Heart left ventricle (tissue), 16 donors: ENCODE measurements at places on chromosomes 1 and 21. TPM values are rescaled to one million over a fixed set of nuclear protein-coding genes. Genes with fewer than 3 reads are reported as not detected.

DNA sequence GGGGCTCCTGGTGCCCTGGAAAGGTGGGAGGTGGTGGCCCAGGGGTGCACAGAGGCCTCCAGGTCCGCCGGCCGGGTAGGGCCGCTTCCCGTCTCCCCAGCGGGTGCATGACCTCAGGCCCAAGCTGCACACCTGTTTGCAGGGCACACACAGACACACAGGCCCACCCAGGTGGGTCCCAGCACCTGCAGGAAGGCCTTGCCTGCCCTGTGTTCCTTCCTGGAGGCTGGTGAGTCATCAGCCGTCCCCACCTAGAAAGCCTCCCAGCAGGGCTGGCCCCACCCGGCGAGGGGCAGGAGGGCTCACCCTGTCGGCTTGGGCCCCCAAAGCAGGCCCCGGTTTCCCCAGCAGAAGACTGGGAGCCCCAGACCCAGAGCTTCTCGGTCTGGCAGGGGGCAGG lies 23.6 kb upstream of the TTLL10 start:
- DNase-seq = no peak

DNA sequence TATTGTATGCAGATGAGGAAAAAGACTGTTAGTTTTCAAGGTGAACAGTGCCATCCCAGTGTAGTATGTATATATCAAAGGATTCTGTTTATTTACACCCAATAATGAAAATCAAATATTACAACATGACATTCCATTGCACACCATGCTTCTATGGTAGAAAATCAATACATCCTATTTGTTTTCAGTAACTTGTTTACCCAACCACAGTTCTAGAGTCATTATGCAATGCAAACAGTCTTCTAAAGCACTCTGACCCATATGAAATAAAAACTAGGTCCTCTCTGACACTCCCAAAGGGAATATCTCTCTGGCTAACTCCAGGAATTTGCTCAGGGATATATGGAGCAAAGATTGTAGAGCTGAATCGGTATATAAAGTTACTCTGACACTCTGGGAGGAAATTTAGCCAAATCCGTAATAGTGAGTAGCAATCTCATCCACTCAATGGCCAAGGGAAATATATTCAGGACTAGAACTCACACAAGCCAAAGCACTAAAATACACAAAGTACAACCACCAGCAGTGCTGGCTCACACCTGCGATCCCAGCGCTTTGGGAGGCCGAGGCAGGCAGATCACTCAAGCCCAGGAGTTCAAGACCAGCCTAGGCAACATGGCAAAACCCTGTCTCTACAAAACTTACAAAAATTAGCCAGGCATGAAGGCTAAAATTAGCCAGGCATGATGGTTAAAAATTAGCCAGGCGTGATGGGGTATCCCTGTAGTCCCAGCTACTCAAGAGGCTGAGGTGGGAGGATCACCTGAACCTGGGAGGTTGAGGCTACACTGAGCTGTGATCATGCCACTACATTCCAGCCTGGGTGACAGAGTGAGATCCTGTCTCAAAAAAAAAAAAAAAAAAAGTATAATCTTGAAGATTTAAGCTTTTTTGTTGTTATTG lies 75.2 kb downstream of the RERE start:
- no peak for DNase-seq

DNA sequence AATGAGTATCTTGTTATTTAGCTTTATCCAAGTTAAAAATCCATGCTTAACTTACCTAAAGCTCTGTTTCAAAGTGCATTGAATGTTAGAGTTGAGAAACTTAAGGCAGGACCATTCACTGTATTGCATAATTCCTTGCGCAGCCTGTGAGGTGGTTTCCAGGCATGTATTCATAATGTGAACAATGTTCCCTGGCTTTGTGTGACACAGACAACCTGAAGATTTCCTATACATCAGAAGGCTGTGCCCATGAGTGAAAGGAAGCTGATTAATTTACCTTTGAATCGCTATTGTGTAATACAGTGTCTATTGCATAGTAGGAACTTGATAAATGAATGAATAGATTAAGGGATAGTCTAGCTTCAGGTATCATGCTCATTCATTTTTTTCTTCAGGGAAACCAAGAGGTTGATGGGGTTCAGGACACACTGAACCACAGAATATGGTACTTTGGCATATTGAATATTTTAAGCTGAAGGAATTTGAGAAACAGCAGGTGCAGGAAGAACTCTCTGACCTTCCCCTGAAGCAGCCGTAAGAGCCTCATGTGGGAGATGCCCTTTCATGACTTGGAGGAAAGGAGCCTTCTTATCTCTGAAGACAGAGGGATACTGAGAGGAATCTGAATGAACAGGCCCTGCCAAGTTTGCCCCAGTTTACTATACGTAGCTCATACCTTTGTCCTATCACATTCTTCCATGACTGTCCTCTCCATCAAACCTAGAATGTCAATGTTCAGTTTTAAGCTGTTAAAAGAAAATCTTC lies 88.6 kb upstream of the GNG12 start:
- no peak for DNase-seq

DNA sequence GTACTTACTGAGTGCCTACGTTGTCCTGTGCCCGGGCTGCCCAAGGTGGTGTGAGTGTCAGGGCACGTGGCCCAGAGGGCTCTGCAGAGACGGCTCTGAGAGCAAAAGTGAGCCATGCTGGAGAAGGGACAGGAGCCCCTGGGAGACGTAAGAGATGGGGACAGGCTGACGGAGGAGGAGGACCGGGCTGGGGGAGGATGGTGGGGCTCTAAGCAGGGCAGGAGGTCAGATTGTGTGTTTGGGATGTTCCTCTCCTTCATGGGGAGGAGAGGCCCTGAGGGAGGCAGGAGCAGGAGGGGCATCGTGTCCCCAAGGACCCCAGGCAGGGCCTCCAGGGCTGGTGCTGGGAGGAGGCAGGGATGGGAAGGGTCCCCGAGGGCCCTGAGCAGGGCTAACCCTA lies 158.9 kb downstream of the PCBP3 start:
- DNase-seq = no peak

The SPRR4 gene
- not detected for polyA plus RNA-seq

GRCh38 chr1:208243967-208244916 lies at the start of gene PLXNA2:
Gene PLXNA2, minus strand, starts transcription at chr1:208244384. Its CDS starts 26,462 bp downstream, at chr1:208217922.
- peak; percentile 89 for DNase-seq
